ENCODE measurements at places on chromosomes 16 and 17. TPM values are rescaled to one million over a fixed set of nuclear protein-coding genes. Genes with fewer than 3 reads are reported as not detected.

GRCh38 chr17:7285679-7286078 lies 4.2 kb downstream of the SLC2A4 start:
- H3K4me1 ChIP-seq, result peaks cover 6% of the 10 kb centered on the region
- no peak overlapping the region for H3K27ac ChIP-seq
- H3K4me3 ChIP-seq, result no peak overlapping the region
- H3K27me3 ChIP-seq, result no peaks in the 10 kb centered on the region
- no peaks in the 10 kb centered on the region for H3K36me3 ChIP-seq

TPPP3 gene
- not detected for total RNA-seq

SLC16A11 gene
- total RNA-seq, result 2.2 TPM

KCNG4 gene
- total RNA-seq, result not detected

Data from T-cell (primary cell).